ENCODE measurements at places on chromosomes 12 and 14. TPM values are rescaled to one million over a fixed set of nuclear protein-coding genes. Genes with fewer than 3 reads are reported as not detected.

GRCh38 chr12:91397866-91398532 lies 215.4 kb upstream of the DCN start:
- H3K36me3 ChIP-seq = no peaks in the 10 kb centered on the region
- no peak overlapping the region for H3K27ac ChIP-seq
- H3K4me3 ChIP-seq = no peak overlapping the region
- DNase-seq = no peak
- H3K4me1 ChIP-seq = no peaks in the 10 kb centered on the region

SELPLG gene
- total RNA-seq = 2.2 TPM

- peak overlapping the region; percentile 6 for H3K4me3 ChIP-seq
- H3K4me1 ChIP-seq = no peaks in the 10 kb centered on the region
- H3K27me3 ChIP-seq = peaks cover 17% of the 10 kb centered on the region
- H3K36me3 ChIP-seq = no peaks in the 10 kb centered on the region
- H3K27ac ChIP-seq = no peak overlapping the region
Measured at GRCh38 chr14:30874999-30875787, 834 bp downstream of the COCH start.

DNA sequence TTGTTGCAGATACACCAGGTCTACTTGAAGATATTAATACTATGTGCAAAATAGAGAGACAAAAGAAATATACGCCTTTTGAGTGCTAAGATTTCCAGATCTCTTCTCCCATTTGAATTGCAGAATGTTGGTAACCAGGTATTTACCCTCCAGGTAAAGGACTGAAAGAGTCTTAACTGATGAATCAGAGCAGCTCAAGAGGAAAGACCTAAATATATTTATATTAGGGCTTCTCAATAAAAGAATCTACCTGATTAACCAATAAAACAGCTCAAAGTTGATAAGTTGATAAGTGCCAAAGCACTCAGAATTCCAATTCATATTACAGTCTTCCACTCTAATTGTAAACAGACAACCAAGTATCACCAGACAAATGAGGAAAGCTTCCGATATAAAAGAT lies 59.2 kb downstream of the ZNF641 start:
- DNase-seq = no peak
- H3K36me3 ChIP-seq = no peaks in the 10 kb centered on the region
- H3K4me3 ChIP-seq = no peak overlapping the region
- no peaks in the 10 kb centered on the region for H3K27me3 ChIP-seq

DNA sequence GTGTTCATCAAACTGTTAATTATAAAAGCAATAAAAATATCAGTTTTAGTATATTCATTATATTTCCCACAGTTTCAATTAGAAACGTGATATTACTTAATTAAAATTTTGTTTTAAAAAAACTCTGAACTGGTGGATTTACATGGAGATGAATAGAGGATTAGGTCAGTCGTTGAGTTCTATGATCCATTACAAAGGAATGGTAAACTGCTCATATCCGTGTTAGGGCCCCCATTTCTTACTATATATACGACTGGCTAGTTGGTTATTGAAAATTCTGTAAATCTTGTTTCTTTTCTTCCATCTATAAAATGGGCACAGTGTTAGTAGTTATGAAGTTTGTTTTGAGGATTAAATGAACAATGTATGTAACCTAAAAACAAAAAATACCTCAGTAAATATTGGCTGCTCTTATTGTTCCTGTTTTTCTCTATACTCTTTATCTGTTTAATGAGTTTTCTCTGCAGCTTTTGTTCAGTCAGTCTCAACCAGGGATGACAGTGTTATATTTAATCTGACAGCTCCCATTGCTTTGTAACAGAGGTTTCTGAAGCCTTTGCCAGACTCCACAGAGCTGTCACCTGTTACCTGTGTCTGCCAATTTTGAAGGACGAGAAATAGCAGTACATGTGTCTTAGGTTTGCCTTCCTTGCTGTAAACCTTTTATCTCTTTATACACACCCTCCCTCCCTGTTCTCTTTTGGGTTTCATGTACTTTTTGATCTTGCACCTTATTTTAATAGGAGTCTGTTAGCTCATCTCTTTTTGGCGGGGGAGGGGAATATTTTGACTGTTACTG lies 41.5 kb downstream of the FRS2 start:
- H3K36me3 ChIP-seq = no peaks in the 10 kb centered on the region
- H3K4me1 ChIP-seq = peaks cover 15% of the 10 kb centered on the region
- H3K4me3 ChIP-seq = no peak overlapping the region
- no peaks in the 10 kb centered on the region for H3K27me3 ChIP-seq
- peak overlapping the region; percentile 31 for H3K27ac ChIP-seq
- DNase-seq = no peak

All from uterus (tissue), 4 donors.